Stimulated activated CD8-positive, alpha-beta memory T cell treated with anti-CD3 and anti-CD28 coated beads, Interleukin-4, amount 100 ng/mL, for 4 hours (primary cell): ENCODE measurements at places on chromosomes 1 and 21.
A peak's percentile ranks its signal among the peaks of the same experiment; 100 is the strongest.

DNA sequence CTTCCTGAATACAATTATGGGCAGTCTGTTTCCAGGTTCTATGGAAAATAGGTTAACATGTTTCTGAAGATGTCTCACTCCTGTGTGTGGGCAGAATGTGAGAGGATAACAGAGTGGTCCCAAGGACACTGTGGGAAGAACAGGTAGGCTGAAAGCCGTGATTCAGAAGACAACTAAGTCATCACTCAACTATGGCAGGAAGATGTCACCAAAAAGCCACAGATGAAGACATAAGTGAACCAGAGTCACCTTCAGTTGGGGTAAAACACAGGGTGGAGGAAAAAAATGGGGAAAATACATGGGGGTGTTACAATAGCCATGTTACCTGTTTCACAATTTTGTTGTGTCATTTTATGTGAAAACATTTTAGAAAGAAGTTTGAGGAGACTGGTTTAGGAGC lies 75.1 kb downstream of the UCHL5 start:
- DNase-seq = no peak

DNA sequence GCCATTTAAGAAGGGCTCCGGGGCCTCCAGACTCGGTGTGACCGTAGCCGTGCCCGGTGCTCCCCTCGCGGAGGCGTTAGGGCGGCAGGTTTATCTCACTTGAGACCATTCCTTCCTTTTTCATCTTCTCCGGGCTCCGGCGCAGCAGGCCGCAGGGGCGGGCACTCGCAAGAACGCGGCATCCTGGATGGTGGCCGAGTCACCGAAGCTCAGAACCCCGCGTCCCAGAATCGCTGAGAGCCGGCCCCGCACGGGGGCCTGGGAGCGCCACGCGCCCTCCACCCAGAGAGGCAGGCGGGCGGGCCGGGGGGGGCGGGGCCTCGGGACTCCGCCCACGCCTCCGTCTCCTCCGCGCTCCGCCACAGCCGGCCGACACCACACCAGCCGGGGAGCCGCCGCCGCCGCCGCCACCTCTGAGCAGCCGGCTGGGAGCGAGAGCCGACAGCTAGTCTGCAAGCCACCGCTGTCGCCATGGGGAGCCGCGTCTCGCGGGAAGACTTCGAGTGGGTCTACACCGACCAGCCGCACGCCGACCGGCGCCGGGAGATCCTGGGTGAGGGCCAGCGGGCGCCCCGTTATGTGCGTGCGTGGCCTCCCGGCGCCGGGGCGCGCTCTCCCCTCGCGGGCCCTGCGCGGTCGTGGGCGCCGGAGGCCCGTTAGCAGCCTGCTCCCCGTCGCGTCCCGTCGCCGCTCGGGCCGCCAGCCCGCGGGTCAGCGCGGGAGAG lies at the start of gene DEGS1:
Gene DEGS1 (plus strand): TSS at position 375 of the 725 bp plus-strand sequence. CDS start 97 bp downstream, at position 472.
- DNase-seq = peak; percentile 59

DNA sequence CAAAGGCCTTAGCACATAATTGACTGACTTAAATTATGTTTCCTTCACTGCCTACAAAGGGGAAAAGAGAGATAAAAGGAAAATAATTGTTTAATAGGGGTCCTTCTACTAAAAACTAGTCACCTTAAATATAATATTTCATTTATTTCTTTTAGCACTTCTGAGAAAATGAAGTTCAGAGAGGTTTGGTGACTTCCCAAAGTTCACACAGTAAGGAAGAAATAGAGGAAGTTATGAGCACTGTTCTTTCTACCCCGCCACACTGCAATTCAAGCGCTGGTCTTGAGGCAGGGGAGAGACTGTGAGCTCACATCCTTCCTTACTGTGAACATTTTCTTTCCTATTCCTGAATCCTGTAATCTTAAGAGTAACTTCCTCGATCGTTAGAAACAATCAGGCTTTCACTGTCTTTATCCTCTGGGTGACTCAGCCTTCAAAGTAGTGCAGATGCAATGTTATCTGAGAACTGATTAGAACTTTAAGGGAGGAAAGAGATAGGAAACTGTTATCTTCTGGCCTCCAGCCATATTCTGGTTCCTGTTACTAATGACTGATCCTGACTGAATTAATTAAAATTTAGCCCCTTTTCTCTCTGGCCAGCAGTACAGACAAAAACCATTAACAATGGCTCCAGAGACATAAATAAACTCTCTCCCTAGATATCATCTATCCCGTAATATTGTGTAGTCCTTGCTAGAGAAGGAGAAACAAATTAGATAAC lies 6.8 kb downstream of the RGS5 start:
- no peak for DNase-seq

DNA sequence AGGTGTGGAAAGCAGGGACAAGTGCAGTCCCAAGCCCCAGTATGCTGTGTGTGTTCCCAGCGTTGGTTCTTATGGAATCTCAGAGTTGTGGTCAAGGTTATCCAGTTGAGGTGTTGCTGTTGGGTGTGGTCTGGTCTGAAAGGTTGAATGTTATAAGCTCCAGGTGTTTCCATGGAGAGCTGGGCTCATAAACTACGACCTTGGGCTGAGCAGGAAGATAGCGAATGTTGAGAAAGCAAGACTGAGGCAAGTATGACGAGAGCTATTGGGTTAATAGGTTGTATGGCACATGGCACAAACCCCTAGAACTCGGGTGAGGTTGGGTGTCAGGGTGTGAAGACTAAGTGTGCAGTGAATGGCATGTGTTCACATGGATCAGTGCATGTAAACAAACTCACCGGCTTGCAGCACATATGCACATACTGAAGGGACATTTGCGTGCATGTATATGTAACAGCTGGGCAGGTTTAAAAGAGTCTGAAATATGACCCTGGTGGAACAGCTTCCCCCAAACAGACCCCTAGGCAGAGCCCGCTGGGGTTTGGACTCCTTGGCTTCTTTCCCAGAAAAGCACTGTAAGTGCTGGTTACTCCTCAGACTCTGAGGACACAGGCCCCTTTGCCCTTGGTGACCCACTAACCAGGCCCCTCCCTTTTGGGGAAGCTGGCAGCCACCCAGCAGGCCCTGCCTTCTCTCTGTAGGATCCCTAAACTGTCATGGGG lies 117.5 kb downstream of the NAV1 start:
- no peak for DNase-seq

- no peak for DNase-seq
Measured at GRCh38 chr1:32246888-32247273, at the start of gene FAM167B. Gene FAM167B, plus strand, starts transcription at chr1:32247222. Its CDS starts 200 bp downstream, at chr1:32247422.
